ENCODE measurements at places on chromosomes 5 and 9.

GRCh38 chr5:147704544-147704943, 78.0 kb downstream of the JAKMIP2 start:
- DNase-seq = no peak

DNA sequence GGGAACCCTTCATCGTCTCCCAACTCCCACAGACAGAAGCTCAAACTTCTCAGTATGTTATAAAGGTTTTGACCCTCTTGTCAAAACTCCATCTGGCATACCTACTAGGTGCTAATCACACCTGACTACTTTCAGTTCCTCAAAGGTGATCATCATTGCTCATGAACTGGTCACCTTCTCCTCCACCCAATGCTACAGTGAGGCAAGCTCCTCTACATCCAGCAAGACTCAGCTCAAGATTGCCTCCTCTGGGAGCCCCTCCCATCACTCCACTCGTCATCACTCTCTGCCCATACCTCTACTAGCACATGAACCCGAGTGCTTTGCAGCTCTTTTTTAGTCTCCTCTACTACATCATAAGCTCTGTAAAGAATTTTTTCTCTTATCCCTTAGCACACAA, 102.4 kb downstream of the LPAR1 start:
- no peak for DNase-seq

GRCh38 chr9:105293408-105293807, 49.0 kb downstream of the SLC44A1 start:
- DNase-seq = no peak

DNA sequence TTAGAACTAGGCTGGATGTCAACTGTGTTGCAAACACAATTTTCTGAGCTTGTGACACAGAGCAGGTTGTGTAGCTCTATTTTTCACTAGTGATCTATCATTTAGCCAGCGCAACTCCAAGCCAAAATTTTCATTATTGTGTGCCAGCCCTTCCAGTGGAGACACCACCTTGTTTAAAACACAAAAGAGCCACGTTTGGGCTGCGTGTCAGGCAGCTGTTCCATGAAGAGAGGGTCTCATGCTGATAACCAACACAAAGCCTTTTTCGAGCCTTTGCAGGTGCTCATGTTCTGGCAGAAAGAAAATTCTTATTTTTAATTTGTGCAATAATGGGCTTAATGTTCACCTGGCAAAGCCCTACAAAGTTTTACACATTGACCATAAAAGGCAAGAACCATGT, 237.6 kb upstream of the RGMB start:
- no peak for DNase-seq

- no peak for DNase-seq
Observed at GRCh38 chr9:32955655-32956478, 45.6 kb downstream of the APTX start.

DNA sequence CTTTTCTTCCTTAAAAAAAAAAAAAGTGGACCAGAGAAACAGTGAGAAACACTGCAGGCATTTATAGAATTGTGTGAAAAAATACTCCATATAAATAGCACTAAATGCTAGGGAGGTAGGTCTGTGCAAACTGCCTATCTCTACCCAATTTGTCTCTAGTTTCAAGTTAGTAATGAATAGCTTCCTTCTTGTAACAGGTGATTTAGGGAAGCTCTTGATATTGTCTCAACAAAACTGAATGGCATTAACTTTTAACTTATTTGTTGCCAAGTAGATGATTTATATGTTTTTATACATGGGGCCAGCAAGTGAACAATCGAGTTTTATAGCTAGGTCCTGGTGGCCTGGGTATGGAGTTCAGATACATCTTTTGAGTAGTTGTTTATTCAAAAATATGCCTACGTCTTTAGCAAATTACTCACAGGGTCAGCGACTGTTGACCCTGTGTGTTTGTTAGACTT, 283.6 kb downstream of the NR3C1 start:
- no peak for DNase-seq

DNA sequence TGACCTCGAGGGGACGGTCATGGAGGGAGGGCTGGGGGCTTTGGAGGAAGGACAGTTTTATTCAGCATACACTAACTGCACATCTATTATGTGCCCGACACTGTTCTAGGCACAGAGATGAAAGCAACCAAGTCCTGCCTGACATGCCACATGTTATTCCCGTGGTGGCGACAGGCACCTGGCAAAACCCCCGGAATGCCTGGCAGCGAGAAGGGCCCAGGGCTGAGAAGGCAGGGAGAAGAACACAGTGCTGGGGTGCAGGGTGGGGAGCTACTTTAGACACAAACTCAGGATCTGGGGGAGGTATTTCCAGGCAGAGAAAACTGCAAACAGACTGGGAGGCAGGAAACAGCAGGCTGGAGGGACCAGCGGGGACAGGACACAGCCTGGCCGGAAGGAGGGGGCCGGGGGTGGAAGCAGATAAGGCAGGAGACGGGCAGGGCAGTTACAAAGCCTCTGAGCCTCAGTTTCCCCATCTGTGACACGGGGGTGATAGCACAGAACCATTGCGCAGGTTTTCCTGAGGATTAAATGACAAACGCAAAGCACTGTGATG, 77.7 kb downstream of the STK10 start:
- no peak for DNase-seq

DNA sequence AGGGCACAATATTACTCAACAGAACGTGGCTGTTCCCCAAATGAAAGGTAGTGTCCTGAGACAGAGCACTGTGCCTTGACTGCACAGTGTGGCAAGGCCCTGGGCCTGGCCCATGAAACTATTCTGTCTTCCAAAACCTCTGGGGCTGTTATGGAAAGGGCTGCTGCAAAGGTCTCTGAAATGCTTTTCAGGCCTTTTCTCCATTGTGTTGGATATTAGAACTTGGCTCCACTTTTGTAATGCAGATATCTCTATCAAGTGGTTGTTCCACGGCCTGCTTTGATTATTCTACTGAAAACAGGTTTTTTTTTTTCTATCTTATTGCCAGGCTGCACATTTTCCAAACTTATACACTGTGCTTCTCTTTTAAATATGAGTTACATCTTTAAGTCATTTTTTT, 777.5 kb upstream of the TYRP1 start:
- DNase-seq = no peak

DNA sequence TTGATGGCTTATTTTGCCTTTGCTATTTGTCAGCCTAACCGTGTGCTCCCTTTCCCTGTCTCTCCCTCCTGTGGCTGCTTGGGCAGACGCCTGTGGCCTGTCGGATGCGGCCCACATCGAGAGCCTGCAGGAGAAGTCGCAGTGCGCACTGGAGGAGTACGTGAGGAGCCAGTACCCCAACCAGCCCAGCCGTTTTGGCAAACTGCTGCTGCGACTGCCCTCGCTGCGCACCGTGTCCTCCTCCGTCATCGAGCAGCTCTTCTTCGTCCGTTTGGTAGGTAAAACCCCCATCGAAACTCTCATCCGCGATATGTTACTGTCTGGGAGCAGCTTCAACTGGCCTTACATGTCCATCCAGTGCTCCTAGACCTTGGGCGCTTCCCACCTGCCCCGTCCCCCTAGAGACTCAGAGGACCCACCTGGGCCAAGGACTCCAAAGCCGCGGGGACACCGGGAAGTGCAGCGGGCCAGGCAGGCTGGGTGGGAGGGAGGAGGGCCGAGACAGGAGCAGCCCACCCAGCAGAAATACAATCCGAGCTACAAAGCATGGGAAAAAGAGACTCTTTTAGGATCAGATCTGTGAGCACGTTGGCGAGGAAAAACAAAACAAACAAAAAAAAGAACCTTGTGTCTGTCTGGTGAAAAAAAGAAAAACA, 10.6 kb downstream of the NR2F1 start:
- no peak for DNase-seq

GRCh38 chr5:56569566-56569965, 245.8 kb upstream of the MAP3K1 start:
- no peak for DNase-seq

DNA sequence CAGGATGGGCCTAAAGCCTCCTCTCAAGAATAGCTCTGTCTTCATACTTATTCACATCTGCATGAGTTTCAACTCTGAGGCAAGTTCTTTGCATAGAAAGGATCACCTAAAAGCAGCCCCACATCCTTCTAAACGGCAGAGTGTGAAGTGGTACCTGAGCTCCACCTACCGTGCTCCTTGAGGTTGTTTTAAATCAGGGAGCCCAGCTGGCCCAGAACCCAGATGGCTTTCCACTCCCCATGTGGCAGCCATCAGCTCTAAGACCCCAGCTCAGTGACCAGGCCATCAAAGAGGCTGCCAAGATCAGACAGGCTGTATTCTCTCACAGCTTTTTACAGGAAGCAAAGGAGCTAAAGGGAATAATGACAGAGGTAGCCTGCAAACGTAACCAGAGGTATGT, 299.3 kb downstream of the RASEF start:
- no peak for DNase-seq

GRCh38 chr5:124402144-124402581, 344.3 kb downstream of the ZNF608 start:
- no peak for DNase-seq

GRCh38 chr5:168967882-168968620, 332.9 kb downstream of the SLIT3 start:
- DNase-seq = no peak

- no peak for DNase-seq
Observed at GRCh38 chr5:88485531-88485930, 216.9 kb upstream of the TMEM161B start.

DNA sequence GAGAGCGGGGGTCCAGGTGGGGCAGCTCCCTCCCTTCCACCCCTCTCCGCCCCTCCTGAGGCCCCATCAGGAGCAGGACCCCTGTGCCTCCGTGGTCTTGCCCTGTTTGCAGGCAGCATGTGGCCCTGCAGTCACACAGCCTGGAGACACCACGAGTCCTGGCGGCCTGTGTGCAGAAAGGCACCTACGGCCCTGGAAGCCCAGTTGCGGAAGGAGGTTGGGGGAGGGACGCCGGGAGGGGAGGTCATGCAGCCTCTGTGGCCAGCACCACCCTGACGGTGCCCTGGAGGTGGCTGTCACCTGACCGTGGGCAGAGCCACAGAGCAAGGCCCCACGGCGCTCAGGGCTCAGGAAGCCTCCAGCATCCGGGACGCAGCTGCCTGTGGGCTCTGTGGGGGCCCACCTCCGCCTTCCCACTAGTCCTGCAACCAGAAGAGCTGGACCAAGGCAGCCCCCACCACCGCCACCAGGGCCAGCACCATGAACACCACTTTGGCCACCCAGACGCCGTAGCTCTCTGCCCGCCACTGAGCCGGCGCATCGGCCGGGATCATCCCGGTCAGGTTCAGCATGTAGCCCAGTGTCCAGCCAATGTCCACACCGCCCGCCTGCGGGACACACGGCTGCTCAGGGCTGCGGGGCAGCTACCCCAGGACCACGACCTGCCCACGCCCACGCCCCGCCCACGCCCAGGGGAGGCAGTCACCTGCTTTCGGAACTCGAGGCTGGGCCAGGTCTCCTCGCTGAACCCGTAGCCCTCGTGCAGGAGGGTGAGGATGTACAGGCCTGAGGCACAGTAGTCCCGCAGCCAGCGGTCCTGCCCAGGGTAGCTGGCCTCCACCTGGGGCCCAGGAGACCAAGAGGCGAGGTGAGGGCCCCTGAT, 6.4 kb downstream of the ENTPD8 start:
- DNase-seq = no peak

- DNase-seq = no peak
Observed at GRCh38 chr5:89064054-89064453, 181.1 kb upstream of the MEF2C start.

DNA sequence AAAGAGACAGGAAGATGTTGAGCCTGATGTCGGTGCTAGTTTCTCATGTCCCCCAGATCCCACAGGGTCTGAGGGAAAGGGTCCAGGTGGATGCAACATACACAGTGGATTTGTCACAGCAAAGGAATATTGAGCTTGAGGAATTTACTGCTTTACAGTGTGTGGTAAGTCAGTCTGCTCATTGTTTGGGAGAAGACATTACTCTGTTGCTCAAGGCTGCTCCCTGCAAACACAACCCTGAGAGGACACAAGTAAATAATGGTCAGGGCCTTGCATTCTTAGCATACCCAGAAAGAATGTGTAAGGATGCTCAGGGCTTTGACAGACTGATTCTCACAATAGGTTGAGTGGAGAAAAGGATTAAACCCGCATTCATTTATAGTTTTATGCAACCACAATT, 7.3 kb upstream of the MAN2A1 start:
- DNase-seq = no peak

DNA sequence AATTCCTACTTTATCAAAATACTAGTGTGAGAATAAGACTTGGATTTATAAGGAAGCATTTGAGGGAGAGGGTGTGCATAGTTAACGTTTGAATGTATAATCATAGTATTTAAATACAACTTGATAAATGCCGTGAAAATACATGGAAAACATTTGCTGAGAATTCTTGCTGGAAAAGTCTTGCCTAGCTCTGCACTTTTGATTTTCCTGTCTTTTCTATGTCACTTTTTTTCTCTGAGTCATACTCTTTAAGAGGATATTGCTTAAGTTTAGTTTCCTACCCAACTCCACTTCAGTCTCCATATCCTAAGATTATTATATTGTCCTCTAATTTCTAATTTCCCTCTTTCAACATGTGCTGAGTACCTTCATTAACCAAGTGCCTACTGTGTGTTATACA, 616.6 kb upstream of the SEMA6A start:
- DNase-seq = no peak

- no peak for DNase-seq
Observed at GRCh38 chr5:118069452-118069851, 918.9 kb downstream of the DTWD2 start.

- DNase-seq = no peak
Observed at GRCh38 chr5:34928267-34928666, 1.1 kb upstream of the DNAJC21 start.

DNA sequence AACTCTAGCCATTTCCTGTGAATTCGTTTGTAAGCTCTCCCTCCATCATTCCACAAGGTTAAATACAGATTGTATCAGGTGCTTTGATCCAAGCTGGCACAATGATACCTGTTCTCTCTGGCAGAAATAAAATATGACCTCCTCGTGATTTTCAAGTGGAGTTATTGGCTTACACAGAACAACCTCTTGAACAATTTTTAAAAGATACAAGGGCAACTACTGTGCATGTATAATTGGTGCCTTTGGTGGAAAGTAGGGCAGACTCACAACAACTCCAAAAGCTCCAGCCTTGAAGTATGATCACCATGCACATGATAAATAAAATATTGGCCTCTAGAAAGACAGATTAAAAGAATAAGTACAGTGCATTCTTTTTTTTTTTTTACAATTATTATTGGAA, 106.0 kb downstream of the SEMA6A start:
- no peak for DNase-seq

DNA sequence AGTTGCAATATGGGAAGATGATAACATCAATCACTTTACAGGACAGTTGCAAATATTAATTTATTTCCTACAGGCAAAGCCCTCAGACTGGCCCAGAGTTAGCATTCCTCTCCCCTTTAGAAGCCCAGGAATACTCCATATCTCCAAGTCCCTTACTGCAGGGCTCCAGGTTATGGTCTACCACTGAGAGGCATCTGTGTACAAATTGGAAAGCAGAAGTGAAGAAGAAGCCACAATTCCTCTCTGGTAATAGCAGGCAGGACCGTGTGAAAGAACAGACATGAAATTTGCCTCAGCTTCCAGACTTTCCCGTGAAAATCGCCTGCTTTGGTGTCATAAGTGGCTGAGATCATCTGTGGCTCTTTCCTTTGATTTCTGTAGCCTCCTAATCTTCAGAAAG, 289.6 kb downstream of the GLIS3 start:
- no peak for DNase-seq

Measured in stimulated activated CD4-positive, alpha-beta T cell treated with anti-CD3 and anti-CD28 coated beads, Interleukin-15, amount 100 ng/mL, for 1 hour (primary cell).